ENCODE measurements at places on chromosomes 6 and 20.

DNA sequence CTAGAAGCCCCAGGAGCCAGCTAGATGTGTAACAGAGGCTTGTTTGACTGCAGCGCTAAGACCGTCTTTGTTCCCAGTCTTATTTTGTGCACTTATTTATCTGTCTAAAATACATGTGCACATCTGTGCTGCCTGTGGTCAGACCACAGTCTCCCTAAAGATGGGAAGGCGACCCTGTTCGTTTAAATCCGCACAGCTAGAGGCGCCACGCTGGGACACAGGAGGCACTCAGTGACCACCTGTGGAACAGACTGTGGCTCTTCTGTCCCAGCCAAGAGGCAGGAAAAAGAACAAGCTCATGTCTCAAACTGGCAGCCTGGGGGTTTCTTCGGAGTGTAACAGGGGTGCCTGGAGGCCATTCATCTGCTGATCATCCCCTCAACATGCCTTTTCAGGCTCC, 66.8 kb downstream of the CPNE5 start:
- DNase-seq: no peak

DNA sequence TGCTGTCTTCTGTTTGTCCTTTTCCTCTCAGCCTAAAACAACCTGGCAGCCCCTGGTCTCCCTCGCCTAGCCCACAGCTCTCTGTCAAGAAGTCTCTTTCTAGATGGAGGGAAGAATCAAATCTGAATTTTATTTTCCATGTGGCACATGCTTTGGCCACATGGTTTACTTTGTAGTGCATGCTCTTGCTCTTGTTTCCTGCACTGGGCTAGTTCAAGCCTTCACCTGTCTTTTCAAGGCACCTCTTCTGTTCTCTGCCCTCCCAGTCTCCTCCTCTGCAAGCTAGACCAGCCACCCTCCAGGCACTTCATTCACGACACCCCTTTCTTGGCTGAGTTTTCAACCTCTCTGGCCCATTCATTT, 7.6 kb downstream of the PPP1R14C start:
- DNase-seq: no peak

DNA sequence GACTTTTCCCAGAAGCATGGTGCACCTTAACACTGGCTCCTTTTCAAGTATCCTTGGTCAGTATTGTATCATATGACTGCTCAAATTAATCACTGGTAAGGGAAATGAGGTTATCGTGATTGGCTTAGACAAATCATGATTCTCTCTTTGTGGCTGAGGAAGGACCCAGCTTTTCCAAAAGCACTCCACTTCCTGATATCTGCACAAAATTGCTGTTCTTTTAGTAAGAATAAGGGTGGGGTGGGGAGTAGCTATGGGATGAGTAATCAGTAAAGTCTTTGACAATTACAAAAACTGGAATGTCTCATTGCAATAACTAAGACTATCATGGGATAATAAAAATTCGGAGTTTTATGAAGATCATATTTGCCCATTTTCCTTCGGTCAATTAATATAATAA, 9.0 kb upstream of the RIPPLY2 start:
- no peak for DNase-seq

DNA sequence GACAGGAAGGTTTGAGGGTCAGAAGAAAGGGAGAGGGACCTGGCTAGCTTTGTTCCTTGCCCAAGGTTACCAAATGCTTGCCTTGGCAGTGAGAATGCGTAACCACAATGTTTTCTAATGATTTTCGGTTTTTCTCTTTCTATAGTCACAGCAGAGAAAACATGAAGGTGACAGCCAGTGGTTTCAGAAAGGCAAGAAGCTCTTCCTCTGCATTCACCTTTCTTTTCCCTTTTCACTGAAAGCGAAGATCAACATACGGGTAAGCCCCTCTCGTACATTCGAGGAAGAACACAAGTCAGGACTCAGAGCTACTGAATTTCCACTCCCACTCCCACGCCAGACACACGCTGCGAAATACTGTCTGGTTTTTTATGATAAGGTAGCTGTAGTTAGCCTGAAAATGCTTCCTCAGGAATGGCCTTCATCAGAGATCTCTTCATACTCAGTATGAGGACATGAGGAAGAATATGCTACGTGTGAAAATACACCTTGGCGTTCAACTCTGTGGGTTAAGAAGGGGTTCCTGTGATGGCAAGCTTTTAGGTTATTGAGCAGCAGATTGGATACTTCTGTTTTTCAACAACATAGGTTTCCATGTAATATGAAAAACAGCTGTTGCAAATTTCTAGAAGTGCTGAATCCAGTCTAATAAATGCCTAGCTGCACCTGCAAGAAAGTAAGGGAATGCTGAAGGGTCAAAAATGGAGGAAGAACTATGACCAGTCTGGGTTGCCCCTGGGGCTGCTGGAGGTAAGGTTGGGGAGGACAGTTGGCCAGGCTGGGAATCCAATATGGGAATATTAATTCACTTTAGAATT, 7.4 kb upstream of the CD83 start:
- DNase-seq: no peak

DNA sequence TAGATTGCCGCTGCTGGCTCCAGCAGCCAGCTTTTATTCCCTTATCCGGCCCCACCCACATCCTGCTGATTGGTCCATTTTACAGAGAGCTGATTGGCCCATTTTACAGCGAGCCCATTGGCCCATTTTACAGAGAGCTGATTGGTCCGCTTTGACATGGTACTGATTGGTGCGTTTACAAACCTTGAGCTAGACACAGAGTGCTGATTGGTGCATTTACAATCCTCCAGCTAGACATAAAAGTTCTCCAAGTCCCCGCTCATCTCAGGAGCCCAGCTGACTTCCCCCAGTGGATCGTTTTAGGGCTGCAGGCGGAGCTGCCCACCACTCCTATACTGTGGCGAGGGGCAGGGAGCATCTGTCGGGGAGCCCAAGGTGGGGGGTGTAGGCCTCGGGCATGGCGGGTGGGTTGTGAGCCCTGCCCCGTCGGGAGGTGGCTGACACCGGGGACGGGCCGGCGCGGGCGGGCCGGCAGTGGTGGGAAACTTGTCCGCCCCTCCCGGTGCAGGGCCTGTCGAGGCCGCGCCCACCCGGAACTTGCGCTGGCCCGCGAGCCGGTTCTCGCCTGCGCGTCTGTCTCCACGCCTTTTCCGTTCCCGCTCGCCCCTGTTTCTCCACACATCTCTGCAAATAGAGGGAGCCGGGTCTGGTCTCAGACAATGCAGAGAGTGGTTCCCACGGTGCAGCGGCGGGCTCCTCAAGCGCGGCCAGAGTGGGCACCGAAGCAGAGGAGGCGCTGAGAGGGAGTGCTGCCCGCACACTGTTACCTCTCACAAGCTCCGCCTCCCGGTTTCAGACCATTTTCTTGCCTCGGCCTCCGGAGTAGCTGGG, 86.1 kb upstream of the STMND1 start:
- no peak for DNase-seq
